Mucosa of gallbladder (tissue), 1 donor: ENCODE measurements at places on chromosomes 2 and 18.

- DNase-seq = no peak
Observed at GRCh38 chr2:57677296-57677695, 369.3 kb upstream of the VRK2 start.

DNA sequence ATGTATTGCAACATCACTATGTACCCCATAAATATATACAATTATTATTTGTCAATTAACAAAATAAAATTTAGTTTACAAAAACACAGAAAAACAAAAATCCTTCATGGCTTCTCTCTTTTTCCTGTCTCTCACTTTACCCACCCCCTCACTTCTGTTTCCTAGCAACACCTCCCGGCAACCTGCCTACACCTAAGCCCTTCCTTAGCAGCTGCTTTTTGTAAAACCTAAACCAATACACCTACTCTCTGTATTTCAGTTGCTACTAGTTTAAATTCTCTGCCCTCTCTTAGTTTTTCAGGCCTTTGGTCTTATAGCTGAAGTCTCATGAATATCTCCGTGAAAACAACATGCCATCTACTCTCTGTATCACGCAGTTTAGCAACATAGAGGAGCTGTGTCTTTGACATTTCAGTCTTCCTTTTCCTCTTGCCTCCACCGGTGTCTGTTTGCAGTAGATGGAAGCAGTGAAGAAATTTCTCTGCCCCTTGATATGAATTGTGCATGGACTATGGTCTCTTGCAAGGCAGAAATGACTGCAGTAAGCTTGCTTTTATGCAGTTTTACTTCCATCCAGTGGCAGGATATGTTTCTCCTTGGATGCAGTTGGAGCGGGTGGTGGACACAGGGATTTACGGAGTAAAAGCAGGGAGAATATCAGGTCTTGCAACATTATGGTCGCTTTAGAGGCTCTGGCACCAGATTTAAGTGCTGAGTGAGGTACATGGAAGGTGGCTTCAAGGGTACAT, 42.0 kb upstream of the ZDBF2 start:
- no peak for DNase-seq

GRCh38 chr2:63066838-63067237, 16.2 kb downstream of the OTX1 start:
- no peak for DNase-seq

DNA sequence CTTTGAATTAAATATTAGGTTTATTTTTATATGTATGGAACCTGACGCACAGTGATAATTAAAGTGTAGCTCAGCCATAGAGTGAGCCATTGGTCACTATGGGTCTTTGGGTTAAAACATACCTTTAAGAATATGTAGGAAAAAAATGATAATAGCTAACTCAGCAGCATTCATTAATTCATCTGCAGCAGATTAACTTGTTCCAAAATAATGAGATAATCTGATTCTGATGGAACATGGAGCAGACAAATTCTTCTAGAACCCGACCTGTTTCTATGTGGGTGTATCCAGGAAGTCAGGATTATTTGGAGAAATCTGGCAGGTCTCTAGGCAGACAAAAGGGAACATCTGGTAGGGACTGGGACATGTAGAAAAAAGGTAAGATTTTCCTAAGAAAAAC, at the start of gene XIRP2:
TSS of gene XIRP2 (plus strand) at position 301 of the 400 bp plus-strand sequence. CDS start 15,003 bp downstream, outside the sequence.
- DNase-seq = no peak

- DNase-seq = no peak
Observed at GRCh38 chr18:43234889-43235288, 42.4 kb downstream of the SYT4 start.

DNA sequence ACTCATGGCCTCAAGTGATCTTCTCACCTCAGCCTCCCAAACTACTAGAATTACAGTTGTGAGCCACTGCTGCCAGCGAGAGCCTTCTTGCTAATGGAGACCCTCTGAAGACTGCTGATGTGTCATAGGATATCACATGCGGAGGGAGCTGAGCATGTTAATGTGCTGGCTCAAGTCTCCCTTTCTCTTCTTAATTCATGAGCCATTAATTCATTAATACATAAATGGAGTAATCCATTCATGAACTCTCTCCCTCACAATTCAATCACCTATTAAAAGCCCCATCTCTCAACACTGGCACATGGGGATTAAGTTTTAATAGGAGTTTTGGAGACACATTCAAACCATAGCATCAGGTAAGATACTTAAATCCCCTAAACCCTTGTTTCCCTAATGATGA, 54.8 kb downstream of the SYT4 start:
- no peak for DNase-seq

DNA sequence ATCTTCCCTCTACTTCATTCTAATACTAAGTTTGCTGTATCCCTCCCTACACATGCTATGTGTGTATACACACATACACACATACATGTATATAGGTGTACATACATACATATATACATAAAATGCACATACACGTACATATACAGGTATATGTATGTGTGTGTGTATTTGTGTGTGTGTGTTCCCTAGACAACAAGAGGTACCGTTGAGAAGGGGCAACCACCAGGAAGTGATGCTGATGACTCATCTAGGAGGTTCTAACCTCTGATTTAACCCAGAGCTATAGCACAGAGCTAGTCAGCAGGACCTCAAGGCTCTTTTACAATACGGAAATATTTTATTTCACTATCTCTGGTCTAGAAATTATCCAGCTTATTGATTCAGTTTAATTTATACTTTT, 139.2 kb downstream of the LAMA3 start:
- DNase-seq = no peak

GRCh38 chr2:238247002-238247822, 7.4 kb upstream of the HES6 start:
- no peak for DNase-seq

- DNase-seq = no peak
Observed at GRCh38 chr2:25043241-25043867, 1.5 kb downstream of the EFR3B start.

- DNase-seq = no peak
Observed at GRCh38 chr2:54074606-54075341, 40.6 kb upstream of the ACYP2 start.

- DNase-seq = no peak
Observed at GRCh38 chr2:101696272-101697123, 1.0 kb upstream of the MAP4K4 start.

- no peak for DNase-seq
Observed at GRCh38 chr2:44549099-44549471, 187.3 kb downstream of the CAMKMT start.

GRCh38 chr2:1773883-1774282, 29.6 kb upstream of the PXDN start:
- DNase-seq = no peak

GRCh38 chr18:62017618-62018017, 124.8 kb upstream of the RNF152 start:
- DNase-seq = no peak

GRCh38 chr18:11274144-11274794, 124.9 kb upstream of the PIEZO2 start:
- DNase-seq = no peak

- DNase-seq = no peak
Observed at GRCh38 chr18:59865241-59865986, 34.4 kb upstream of the PMAIP1 start.

DNA sequence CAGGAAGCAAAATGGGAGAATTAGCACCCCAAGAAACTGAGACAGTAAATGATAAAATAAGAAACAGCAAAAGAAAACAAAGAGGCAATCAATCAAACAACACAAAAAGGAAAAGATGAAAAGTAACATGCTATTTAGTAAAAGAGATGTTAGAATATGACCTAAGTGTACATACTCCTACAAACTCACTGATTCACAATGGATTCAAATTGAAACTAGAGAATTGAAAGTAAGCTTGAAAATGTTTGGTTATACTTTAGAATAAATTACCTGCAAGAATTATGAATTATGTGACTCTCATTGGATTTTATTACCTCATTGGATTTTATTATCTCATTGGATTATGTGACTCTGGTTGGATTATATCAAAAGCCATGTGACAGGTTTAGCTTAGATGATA, 22.8 kb upstream of the CCNYL1 start:
- DNase-seq = no peak

GRCh38 chr2:223901854-223902253, 43.3 kb downstream of the WDFY1 start:
- no peak for DNase-seq

DNA sequence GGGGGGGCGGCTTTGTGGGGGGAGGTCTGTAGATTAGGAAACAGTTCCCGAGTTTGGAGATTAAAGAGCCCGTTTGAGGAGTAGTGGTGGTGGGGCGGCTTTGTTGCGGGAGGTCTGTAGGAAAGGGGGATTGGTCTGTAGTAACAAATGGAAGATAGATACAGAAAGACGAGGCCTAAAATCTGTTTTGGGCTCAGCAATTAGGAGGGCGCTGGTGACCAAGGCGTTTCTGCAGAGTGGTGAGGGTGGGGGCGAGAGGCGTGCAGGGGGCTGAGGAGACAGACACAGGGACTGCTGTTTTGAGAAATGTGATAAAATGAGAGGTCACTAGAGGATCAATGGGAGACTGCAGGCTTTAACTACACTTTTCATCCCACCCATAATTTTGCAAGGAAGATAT, 1.6 kb upstream of the ADNP2 start:
- no peak for DNase-seq

DNA sequence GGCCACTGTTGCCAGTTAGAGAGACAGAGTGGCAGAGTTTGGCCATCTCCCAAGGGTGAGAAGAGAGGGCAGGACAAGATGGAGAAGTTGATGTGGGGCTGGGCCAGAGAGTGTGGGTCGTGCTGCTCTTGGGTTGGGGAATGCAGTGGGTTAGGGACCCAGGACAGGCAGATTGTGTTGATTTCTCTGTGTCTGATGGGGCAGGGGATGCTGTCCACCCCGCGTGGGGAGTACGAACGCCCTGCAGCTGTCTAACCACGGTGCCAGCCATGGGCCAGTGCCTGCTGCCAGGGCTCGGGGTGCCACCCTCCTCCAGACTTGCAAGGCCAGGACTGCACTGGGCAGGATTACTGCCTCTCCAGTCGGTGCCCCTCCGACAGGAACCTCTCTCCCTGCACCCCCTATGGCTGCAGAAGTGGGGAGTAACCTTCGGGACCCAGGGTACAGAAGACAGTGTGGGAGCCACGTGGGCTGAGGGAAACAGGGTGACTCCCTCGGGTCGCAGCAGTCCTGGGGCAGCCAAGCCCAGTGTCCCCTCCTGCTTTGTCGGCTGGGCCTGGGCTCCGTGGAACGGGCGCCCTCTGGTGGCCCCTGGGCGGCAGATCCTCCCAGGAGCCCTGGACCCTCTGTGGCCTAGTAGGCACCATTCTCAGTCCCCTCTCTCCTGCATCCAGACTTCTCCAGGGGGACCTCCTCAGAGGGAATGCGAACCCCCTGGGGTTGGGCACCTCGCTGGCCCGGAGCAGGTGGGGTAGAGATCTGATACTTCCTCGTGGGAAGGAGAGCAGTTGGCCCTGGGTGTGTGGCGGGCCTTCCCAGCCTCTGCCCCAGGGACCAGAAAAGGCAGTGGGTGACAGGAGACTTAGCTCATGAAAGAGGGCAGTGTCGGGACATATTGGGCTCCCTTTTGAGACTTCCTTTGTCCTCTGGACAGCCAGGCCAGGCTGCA, 2.7 kb downstream of the GPC1 start:
- peak; percentile 63 for DNase-seq

DNA sequence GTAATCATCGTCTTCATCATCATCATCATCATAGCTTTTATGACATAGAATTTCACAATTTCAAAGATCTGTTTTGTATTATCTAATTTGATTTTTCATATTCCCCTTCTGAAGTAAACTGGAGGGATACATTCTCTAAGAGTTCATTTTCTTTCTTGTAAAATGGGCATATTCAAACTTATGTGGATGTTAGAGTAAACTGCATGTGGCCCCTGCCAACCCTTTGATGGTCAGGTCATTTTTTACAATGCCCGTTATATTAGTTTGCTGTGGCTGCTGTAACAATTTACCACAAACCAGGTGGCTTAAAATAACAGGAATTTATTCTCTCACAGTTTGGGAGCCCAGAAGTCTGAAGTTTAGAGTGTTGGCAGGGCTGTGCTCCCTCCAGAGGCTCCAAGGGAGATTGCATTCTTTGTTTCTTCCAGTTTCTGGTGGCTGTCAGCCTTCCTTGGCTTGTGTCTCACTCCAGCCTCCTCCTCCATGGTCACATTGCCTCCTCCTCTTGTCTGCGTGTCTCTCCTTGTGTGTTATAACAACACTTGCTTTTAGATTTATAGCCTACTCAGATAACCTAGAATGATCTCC, 127.5 kb upstream of the MMADHC start:
- DNase-seq = no peak

DNA sequence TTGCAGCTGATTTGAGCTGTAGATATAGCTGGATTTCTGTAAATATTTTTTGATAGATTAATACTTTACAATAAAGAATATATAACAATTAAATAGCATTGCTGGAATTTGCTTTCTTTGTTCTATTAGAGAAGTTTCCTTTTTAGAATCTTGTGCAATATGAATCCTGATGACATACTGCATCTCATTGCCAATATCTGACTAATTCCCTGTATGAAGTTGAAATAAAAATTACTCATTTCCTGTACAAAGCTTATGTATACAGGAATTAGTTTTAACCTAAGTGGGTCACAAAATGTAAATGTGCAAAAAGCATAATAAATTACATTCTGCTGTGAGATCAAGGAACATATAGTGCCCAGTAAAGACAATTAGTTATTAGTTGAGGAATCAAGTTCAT, 72.8 kb upstream of the TMEFF2 start:
- no peak for DNase-seq

DNA sequence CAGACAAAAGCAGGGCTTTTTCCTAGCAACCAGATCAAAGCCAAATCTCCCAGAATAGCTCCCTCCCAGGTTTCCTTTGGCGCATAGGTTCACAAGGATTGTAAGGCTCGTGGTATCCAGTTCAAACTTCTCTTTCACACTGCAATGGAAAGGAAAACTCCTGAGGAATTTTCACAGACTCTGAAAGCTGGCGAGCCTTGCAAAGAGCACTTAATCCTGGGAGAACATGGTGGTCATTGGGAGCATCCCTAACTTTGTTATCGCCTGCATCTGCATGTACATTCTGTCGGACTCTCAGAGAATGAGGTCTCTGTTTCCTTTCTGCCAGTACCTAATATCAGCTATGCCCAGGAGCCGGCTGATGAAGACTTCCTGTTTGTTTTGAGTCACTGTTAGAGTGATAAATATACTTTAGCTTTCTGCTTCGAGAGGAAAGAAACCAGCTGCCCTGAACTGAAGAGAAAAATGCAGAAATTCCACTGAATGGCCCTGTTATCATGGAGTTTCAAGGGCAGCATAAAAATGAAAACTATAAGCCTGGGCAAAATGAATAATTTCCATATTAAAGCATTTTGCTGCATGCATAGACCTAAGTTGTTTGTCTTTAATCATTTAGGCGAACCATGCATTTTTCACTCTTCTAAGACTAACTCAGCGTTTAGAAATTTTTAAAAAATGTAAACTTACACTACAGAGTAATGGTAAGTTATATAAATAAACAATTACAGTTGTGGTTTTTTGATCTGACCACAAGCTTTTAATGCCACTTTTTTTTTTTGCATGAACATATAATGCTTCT, 76.4 kb upstream of the ZEB2 start:
- DNase-seq = no peak
